ENCODE measurements at places on chromosomes 11 and 22.

DNA sequence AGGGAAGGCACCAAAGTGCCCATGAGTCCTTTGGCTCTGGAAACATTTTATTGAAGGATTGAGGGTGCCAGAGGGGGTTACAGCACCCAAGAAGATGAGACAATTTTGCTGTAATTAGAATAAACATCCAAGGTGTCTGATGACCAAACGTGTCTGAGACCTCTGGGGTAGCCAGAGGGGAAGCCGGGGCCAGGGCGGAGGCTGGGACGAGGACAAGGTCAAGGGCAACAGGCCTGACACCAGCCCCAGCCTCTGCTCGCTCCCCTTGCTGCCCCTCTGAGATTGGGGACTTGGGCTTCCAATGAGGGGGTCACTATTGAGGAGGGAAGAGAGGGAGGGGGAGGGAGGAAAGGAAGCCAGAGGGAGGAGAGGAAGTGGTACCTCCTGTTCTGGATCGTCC is 25.6 kb downstream of the TMPRSS6 start:
- DNase-seq = no peak

DNA sequence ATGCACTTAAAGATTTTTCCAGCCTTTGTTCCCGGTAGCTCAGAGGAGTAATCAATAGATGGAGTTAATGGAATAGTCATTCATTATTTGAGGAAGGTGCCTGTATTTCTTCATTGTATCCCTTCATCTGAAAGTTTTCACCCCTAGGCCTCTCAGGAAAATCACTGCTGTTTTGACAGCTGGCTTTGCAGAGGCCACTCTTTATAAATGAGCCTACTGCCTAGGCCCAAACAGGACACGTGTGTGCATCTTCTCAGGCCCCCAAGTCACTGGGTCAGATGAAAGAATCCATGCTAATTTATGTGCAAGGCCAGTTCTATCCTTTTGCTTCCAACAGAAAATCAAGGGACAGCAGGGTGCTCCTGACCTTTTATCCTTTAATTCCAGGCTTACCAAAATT is 76.8 kb downstream of the MPPED2 start:
- DNase-seq = no peak

GRCh38 chr22:29080106-29080975 is 7.5 kb downstream of the KREMEN1 start:
- DNase-seq = no peak

DNA sequence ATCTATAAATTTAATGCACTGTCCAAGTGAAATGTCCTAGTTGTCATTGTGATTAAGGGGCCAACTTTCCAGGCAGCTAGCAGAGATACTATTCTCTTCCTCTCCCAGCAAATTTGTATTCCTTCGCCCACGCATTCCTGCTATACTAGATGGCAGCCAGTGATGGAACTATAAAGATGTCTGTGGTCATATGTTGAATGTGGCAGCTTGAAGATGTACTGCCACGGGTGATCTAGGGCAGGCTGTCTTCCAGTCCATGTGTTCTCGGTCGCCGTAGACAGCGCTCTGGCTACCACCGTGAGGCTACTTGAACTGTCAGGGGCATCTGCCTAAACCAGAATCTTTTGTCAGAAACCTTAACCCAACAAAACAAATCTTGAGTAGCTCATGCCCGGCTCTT is 8.3 kb upstream of the SIDT2 start:
- DNase-seq = no peak

- DNase-seq = no peak
These were observed 1338.1 kb upstream of the TENM4 start for GRCh38 chr11:80778941-80779340.

GRCh38 chr11:47161134-47161854 is 15.4 kb downstream of the ARFGAP2 start:
- peak; percentile 75 for DNase-seq

DNA sequence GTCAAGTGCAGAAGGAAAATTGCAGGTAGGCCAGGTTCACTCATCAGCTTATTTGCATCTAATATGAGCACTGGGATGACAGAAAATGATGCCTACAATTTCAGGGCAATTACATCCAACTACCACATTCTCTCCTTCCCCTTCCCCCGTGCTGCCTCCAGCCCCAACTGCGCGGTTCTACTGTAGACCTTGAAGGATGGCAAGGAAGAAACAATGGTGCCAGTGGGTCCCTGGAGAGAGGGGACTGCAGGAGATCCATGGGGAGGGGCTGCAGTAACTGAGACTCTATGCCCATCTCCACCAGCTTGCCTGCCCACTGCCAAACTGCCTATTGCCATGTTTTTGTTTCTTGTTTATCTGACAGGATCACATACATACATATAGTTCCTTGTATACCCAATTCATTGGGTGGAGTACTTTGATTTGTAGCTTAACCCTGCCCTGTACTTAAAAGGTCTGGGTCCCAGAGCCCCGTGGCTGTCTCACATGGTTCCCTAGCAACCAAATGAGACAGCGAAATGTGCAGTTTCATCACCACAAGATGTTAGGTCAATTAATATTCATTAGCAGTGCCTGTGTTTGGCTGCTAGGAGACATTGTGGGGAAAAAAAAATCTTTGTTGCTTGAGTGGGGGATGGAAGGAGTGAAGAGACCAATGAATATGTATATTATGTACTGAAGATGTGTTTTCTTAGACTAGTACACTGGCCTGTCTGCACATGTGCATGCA is 253.5 kb upstream of the PLET1 start:
- no peak for DNase-seq

- DNase-seq = no peak
These were observed 67.1 kb upstream of the HORMAD2 start for GRCh38 chr22:30013201-30013600.

DNA sequence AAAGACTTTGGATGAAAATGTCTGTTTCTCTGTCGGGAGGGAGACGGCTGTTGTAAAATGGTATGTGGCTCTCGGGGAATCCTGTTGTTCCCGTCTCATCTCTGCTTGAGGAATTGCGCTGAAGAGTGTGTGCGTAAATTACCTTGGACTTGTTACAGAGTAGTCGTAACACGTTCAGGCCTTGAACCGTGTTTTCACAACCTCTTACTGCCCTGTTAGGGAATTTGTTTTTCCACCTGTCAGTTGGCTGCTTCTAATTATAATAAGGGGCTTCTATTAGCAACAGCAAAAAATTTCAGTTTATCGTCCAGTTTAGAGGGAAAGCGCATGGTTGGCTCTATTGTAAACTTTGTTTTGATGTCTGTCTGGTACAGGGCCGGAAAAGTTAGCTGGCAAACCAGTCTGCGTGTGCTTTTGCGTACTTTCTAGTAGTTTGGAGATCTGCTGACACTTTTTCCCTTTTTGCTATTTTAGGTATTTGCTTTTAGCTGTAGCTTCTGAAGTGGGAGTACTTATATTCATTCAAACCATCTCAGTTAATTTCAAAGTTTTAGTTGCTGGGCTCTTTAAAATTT is 1.5 kb downstream of the HIPK3 start:
- no peak for DNase-seq

GRCh38 chr22:27662359-27663301 is 138.9 kb downstream of the MN1 start:
- peak; percentile 38 for DNase-seq

- no peak for DNase-seq
These were observed at the start of gene GPR152 for GRCh38 chr11:67452141-67452952. Gene GPR152 (minus strand): TSS chr11:67452729. CDS start chr11:67452724, 5 bp downstream.

GRCh38 chr11:4467811-4468606 is 14.4 kb upstream of the OR52K1 start:
- no peak for DNase-seq

- DNase-seq = no peak
These were observed 218.2 kb upstream of the CARD18 start for GRCh38 chr11:105357764-105358163.

DNA sequence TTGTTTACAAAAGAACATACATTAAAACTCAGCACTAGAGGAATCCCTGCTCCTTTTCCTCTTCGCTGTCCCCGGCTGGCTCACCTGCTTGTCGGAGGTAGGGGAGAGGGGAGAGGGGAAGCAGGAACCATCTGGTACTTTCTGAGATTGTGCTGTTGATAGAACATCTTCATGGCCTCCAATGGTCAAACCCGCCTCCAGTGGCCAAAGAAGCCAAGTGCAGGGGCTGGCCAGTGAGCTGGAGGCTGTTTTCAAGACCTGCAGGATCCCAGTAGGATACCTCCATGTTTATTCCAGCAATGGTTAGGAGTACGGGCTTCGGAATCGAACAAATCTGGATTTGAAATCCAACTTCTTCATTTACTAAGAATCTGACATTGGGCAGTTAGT is 92.6 kb downstream of the PKNOX2 start:
- DNase-seq = no peak

GRCh38 chr22:44640618-44641155 is 61.3 kb upstream of the PRR5 start:
- no peak for DNase-seq

DNA sequence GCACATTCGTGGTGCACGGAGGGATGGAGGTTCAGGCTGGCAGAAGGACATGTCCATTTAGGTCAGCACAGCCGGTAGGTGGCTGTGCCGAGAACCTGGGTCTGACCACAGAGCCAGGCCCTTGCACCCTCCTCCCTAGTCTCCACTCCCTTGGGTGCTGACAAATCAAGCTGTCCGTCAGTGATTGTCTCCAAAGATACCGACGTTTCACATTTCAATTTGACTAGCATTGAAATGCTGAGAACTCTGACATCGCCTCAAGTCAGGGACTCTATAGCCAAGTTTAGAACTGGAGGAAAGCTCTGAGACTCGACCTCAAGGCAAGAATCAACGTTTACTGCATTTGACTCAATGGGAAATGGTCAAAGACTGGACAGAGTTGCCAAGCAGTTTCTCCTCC is 1321.1 kb downstream of the TBC1D22A start:
- no peak for DNase-seq
